ENCODE measurements at places on chromosomes 2 and 18.

- DNase-seq = no peak
Observed at GRCh38 chr18:79283131-79283810, 112.5 kb upstream of the NFATC1 start.

GRCh38 chr2:138723196-138723987 lies 56.8 kb downstream of the NXPH2 start:
- DNase-seq = no peak

- no peak for DNase-seq
Observed at GRCh38 chr2:17759805-17760204, 5.9 kb downstream of the GEN1 start.

- DNase-seq = no peak
Observed at GRCh38 chr2:120958623-120959366, 223.1 kb downstream of the GLI2 start.

GRCh38 chr2:205193836-205194228 lies 488.5 kb upstream of the NRP2 start:
- no peak for DNase-seq

GRCh38 chr2:183427558-183427957 lies 303.3 kb downstream of the NUP35 start:
- no peak for DNase-seq

DNA sequence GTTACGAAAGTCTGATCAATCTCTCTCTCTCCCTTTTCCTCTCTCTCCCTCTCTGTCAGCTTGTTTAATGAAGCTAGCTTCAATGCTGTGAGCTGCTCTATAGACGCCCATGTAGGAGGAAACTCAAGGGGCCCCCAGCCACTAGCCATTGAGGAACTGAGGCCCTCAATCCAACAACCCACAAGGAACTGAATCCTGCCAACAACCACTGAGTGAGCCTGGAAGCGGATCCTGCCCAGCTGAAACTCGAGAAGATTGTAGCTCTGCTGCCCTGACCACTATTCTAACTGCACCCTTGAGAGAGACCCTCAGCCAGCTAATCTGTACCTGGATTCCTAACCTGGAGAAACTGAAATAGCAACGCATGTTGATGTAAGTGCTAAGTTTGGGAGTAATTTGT lies 129.2 kb downstream of the BCL11A start:
- no peak for DNase-seq

GRCh38 chr18:59765343-59765742 lies 68.1 kb upstream of the CCBE1 start:
- DNase-seq = no peak

DNA sequence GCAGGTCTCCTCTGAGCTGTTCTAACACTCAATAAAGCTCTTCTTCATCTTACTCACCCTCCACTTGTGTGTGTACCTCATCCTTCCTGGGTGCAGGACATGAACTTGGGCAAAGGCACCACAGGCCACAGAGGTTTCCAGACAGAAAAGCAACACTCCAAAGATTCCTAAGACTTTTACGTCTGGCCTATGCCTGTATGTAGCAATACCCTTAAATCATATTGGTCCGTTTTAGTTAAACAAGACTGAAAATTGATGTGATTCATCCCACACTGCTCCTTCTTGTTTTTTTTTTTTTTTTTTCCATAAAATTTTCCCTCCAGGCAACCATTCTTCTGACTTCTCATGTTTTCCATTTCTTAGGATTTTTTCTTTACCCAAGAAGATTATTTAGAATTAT lies 404.3 kb downstream of the PID1 start:
- DNase-seq = no peak

DNA sequence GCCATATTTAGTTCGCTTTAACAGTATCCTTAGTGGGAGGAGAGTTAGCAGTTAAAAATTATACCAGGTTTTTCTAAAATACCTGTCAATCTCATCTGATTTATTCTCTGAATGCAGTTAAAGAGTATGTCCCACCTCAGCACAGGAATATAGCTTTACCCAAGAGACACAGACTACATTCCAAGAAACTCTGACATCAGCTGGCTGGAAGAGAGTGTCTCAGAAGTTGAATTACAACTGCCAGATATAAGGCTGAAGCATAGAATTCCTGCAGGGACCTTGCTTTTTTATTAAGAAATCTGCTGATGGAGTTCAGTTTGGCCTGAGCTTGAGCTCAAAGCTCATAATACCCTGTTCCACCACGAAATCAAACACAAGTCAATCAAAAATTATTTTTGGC lies 25.4 kb upstream of the CNTNAP5 start:
- no peak for DNase-seq

- DNase-seq = no peak
Observed at GRCh38 chr18:43710135-43710534, 432.8 kb upstream of the SYT4 start.

DNA sequence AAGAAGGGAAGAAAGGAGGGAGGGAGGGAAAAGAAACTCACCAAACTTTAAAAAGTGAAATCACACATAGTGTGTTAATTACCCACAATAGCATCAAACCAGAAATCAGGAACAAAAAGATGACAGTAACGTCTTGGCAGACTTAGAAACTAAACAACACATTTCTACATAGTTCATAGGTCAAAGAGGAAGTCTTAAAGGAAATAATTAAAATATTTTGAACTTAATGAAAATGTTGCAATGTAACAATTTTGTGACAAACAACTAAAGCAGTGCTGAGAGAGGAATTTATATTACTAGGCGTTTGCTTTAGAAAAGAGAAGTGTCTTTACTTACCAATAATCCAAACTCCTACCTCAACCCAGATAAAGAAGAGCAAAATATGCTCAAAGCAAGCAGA lies 505.0 kb upstream of the ID2 start:
- DNase-seq = no peak

DNA sequence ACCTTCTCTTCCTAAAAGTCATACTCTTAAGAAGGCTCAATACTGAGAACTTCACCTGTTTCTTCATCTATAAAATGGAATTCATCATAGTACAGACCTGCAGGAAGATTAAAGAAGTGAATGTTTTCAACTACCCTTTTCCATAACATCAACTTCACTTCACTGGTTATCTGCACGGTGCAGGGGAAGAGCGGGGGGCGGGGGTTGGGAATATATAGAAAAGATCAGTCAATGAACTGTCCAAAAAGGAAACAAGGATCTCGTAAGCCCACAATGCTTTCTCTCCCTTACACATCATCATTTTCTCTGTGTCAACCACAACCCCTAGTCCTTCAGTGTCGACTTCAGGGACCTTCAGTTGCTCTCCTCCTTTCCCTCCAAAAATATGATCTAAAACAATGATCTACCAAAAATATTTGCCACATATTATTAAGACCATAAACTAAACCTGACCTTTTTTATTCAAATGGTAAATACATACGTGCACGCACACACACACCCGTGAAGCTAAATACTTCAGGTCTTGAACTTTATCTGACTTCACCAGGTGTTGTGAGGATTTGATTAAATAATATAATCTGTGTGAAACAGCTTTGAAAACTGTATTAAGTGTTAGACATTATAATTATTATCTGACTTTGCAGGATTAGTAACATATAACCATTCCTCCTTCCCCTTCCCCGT lies 4.9 kb downstream of the MBOAT2 start:
- no peak for DNase-seq

- no peak for DNase-seq
Observed at GRCh38 chr2:49004036-49004626, 150.2 kb downstream of the FSHR start.

GRCh38 chr2:56224316-56224715 lies 40.5 kb downstream of the CCDC85A start:
- DNase-seq = no peak

- DNase-seq = no peak
Observed at GRCh38 chr2:205746420-205746785, 64.1 kb downstream of the NRP2 start.

All from activated CD4-positive, alpha-beta T cell treated with anti-CD3 and anti-CD28 coated beads for 4 hours (primary cell).